ENCODE measurements at places on chromosomes 7 and 10.
A peak's percentile ranks its signal among the peaks of the same experiment; 100 is the strongest.

DNA sequence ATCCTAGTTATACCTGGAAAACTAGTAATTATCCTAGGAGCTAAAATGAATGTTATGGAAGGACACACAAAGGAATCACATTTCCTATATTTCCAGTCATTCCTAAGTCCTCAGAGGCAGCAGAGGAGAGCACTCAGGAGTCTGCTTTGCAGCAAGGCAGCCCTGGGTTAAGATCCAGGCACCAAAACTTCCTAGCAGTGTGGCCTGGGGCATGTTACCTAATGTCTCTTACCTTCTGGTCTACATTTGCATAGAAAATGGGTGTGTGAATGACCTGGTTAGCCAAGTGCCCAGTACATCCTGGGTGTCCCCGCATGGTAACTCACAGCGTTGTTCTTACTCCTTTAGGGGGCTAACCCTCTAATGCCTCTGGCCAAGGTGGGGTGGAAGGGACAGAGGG lies 135.9 kb downstream of the TAX1BP1 start:
- DNase-seq: no peak

DNA sequence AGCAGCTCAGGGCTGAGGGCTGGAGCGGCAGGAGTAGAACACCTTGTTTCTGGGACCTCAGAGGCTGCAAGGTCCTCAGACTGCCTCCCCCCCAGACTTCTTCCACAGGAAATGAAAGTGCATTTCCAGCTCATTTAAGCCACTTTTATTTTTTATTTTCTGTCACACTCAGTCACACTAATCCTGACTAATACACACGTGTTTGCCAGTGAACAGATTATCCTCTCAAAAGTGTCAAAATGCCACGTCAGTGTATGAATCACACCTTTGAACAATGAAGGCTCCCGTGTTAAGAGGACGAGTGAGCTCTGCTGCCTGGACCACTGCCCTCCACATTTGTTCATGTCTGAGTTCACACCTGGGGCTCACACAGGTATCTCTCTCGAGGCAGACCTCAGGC lies 488.5 kb downstream of the DNAJB6 start:
- DNase-seq: no peak

- no peak for DNase-seq
Measured at GRCh38 chr10:128140425-128140824, 14.2 kb upstream of the MKI67 start.

- no peak for DNase-seq
Measured at GRCh38 chr10:23441251-23441650, 2.4 kb downstream of the OTUD1 start.

DNA sequence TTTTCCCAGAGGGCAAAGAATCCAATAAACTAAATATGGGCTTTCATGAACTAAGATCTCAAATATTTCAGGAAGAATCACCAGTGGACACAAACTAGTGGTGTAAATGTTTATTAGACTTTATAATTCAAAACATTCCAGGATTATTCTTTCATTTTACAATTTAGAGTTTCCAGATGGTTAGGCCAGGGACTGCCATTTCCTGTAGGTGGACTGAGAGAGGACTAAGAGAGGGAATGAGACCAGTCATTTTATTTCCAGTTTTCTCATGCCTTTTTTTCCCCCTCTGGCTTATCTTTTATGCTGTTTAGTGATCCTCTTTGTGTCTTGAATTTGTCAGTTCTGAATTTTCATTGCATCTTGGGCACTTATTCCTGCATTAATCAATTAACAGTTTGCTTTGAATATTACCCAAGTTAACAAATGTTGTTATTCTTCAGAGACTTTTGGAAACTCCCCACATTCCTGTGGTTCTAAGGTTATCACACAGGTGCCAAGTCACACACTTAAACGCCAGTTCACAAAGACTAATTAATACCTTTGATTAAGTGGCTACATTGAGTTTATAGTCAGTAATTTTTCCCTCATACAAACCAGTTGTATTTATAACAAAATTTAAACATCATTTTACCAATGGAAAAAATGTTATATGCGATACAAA lies 12.3 kb downstream of the CISD1 start:
- DNase-seq: no peak

- no peak for DNase-seq
Measured at GRCh38 chr7:134365341-134366054, 48.8 kb upstream of the SLC35B4 start.

DNA sequence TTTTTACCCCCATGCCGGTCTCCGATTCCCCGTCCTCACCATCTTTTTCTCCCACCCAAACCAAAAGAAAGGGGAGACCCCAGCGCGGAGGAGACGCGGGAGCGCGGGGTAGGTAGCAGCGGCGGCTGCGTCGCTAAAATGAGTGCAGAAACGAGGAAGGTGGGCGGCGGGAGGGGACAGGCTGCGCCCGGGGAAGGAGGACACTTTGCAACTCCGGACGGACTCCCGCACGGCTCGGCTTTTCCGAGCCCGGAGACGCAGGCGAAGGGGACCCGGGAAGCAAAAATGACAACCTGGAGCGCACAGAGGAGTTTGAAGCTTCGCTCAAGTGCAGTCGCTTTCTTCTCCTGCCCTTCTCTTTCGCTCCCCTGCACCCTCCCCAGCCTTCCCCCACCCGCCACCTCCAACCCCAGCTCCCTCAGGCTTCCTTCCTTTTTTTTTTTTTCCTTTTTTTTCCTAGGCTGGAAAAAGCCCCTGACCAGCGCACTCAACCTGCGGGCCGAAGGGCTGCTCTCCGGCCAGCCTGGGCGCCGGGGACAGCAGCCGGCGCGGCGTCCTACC lies 453 bp downstream of the SFMBT2 start:
- DNase-seq: peak; percentile 26

- no peak for DNase-seq
Measured at GRCh38 chr10:110852255-110852896, 19.4 kb upstream of the PDCD4 start.

GRCh38 chr10:13989616-13990015 lies 341.1 kb downstream of the FRMD4A start:
- DNase-seq: no peak

- no peak for DNase-seq
Measured at GRCh38 chr10:28094121-28094520, 95.2 kb upstream of the ODAD2 start.

GRCh38 chr10:127973791-127974311 lies 66.9 kb downstream of the PTPRE start:
- no peak for DNase-seq

- no peak for DNase-seq
Measured at GRCh38 chr7:1359681-1360485, 99.4 kb downstream of the MICALL2 start.

GRCh38 chr10:76113952-76114351 lies 682.5 kb downstream of the LRMDA start:
- no peak for DNase-seq

- DNase-seq: no peak
Measured at GRCh38 chr10:92886334-92886961, 38.1 kb downstream of the EXOC6 start.

GRCh38 chr7:29835718-29836117 lies 29.4 kb downstream of the WIPF3 start:
- no peak for DNase-seq

DNA sequence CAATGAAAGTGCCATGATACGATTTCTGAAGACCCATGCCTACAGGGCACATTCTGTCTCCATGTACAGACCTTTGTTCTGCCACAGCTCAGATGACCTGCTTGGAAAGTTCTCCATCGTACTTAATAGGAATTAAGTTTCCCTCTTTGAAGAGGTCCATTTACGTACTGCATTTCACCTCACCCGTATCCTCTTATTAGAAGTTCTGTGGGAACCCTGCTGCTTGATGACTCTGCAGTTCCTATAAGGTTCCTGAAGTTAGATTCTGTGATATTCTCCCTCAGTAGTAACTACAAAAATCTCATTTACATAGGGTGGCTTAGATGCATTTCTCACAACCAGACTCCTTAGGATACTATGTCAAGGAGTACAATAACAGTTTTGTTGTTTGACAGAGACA lies 50.9 kb downstream of the MINDY3 start:
- DNase-seq: no peak

GRCh38 chr7:91634485-91635177 lies 245.9 kb downstream of the MTERF1 start:
- DNase-seq: no peak

DNA sequence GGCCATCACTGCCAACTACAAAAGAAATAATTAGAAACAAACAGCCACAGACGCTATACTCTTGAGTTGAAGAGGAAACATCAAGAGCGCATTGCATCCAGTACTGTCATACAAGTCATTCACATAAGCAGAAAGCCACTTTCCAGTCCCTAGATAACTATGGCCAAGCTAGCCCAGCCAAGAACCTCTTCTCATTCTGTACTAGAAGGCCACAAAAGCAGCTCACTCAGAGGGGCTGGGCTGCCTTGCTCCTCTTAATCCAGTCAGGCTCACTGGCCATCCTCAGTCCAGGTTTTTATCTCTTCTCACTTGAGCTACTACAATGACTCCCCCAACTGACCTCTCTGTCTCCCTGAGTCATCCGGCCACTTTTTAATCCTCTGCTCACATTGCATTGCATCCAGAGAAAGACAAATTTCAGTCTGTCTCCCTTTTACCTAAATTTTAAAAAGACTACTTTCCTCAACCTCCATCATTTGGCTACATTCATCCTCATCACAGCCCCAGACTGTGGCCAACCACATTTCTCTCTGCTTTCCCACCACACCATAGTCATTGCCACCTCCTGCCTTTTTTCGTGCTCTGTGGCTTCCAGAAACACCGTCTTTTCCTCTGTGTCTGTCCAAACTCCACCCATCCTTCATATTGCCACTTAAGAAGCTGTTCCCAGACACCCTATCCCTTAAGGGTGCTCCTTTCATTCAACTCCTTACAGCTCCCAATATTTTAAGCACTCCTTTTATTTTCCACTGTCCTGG lies 25.0 kb downstream of the PPP1R3C start:
- DNase-seq: no peak

GRCh38 chr10:20065814-20066213 lies 249.6 kb downstream of the PLXDC2 start:
- DNase-seq: no peak

GRCh38 chr10:59575269-59575668 lies 134.4 kb downstream of the SLC16A9 start:
- DNase-seq: no peak

- DNase-seq: no peak
Measured at GRCh38 chr10:25797888-25798429, 136.1 kb upstream of the MYO3A start.

DNA sequence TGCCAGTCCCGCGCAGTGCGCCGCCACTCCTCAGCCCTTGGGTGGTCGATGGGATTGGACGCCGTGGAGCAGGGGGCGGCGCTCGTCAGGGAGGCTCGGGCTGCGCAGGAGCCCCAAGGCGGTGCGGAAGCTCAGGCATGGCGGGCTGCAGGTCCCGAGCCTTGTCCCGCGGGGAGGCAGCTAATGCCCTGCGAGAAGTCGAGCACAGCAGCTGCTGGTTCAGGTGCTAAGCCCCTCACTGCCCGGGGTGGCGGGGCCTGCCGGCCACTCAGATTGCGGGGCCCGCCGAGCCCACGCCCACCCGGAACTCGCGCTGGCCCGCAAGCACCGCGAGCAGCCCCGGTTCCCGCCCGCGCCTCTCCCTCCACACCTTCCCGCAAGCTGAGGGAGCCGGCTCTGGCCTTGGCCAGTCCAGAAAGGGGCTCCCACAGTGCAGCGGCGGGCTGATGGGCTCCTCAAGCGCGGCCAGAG lies 14.4 kb upstream of the WASL start:
- no peak for DNase-seq

DNA sequence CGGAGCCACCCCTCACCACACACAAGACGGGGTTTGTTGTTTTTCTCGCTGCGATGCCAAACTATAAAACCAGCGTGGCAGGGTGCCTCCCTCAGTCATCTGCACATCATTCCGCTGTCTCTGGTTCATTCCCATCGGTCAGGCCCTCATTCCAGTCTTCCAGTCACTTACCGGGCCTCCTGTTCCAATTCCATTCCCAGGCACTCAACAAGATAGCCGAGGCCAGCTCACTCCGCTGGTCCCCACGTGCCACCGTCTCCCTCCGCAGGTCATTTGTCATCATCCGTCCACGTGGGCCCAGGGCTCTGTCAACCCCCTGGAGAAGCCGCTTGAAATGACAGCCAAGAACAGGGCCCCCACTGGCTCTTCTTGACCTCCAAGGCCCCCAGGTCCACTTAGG lies 6.1 kb upstream of the TMEM184A start:
- no peak for DNase-seq

DNA sequence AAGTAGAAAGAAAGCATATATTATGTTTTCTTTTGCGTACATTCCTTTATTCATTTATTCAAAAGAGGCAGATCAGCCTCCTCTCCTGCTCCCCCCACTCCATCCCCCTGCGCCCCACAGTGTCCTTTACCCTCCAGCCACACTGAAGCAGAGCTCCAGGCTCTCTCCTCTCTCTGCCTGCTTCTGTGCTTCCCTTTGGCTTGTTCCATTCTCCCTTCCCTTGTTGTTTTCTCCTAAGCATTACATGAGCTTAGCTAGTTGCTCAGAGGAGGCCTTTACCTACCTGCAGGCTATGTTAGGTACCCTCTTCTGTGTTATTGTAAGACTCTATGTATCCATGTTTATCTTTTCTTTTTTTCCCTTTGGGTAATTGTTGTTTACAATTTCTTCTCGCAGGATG lies 27.4 kb downstream of the CNNM2 start:
- DNase-seq: no peak

DNA sequence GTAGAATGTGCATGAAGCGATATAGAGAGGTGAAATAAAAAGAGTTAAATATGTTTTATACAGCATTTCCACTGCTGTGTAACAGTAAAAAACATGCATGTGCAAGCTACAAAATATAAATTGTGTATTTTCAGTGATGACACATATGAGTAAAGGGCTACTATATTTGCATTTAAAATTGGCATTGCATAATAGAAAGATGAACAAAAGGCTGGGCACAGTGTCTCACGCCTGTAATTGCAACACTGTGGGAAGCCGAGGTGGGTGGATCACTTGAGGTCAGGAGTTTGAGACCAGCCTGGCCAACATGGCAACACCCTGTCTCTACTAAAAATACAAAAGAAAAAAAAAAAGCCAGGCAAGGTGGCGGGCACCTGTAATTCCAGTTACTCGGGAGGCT lies 79.8 kb upstream of the CCDC71L start:
- no peak for DNase-seq

DNA sequence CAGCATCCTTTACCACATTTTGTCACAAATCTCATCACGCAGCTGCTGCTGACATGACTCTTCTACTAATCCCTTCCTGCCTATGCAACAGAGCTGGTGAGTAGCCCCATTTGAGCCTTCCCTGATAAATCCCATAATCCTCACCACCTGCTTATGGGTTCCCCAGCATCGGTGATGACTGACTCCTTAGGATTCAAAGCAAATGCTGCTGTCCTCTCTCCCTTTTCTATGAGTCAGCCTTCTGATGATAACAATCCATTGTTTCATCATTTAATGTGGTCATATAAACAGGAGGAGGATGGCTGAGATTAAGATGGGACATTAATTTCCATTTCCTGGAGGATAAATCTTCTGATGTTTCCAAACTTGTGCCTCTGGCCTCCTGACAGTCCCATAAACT lies 73.4 kb downstream of the SORCS1 start:
- DNase-seq: no peak

- DNase-seq: no peak
Measured at GRCh38 chr10:38127812-38128211, 33.7 kb downstream of the ZNF37A start.

GRCh38 chr7:47663213-47663612 lies 81.3 kb upstream of the TNS3 start:
- DNase-seq: no peak

GRCh38 chr7:75850235-75850634 lies 28.6 kb upstream of the RHBDD2 start:
- DNase-seq: no peak

- no peak for DNase-seq
Measured at GRCh38 chr10:1476455-1476803, 260.9 kb downstream of the ADARB2 start.

Measured in naive thymus-derived CD4-positive, alpha-beta T cell (primary cell).